ENCODE measurements at places on chromosomes 5 and 9.
A peak's percentile ranks its signal among the peaks of the same experiment; 100 is the strongest.

GRCh38 chr5:102223542-102224477 is 72.3 kb downstream of the SLCO4C1 start:
- peak; percentile 29 for DNase-seq

DNA sequence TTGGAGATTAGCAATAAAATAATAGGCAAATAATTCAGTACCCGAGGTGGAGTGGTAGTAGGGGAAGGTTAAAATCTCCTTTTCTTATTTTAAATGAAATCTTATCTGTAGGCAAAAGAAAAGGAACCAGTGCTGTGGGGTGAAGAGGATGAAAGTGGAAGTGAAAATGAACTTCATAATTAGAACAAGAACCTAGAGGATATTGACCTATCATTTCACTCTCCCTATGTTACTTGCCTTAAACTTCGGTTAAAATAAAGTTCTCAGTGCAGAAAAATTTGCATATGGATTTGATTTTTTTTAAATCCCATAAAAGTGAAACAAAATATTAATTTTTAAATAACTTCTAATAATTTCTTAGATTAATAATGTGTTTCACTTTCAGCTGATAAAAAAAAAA is 1094.9 kb upstream of the C9orf72 start:
- DNase-seq, result no peak

- DNase-seq, result no peak
Measured at GRCh38 chr5:171162165-171162564, 146.9 kb upstream of the TLX3 start.

DNA sequence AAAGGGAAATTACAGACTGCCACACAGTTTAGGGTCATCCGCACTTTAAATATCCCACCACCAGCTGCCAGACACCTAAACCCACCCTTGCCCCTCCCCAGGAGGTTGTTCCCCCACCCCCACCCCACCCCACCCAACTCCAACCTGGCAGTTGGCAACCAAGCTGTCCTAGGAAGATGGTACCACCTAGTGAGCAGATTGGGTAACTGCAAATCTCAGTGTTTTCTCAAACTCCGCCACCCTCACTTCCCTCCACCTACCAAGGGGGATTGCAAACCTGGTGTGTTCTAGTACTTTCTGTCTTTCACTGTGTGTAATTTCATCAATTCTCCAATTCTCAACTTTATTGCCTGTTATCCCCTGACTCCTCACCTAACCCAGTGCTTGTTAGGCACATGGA is 323.8 kb upstream of the IRX2 start:
- DNase-seq, result no peak

- DNase-seq, result no peak
Measured at GRCh38 chr5:1443171-1443570, 2.1 kb downstream of the SLC6A3 start.

Data from amniotic epithelial cell (primary cell).